Renal cortical epithelial cell (primary cell): ENCODE measurements at places on chromosomes 1 and 21. TPM values are rescaled to one million over a fixed set of nuclear protein-coding genes. Genes with fewer than 3 reads are reported as not detected.
A peak's percentile ranks its signal among the peaks of the same experiment; 100 is the strongest.

Gene PLPP3
- total RNA-seq = 5.9 and 9.9 TPM in 2 replicates

Gene AVPR1B
- not detected in 2 replicates for total RNA-seq

Gene G0S2
- total RNA-seq = 67.4 and 108 TPM in 2 replicates

GRCh38 chr1:240008298-240008697 is 83.4 kb upstream of the FMN2 start:
- DNase-seq = no peak

DNA sequence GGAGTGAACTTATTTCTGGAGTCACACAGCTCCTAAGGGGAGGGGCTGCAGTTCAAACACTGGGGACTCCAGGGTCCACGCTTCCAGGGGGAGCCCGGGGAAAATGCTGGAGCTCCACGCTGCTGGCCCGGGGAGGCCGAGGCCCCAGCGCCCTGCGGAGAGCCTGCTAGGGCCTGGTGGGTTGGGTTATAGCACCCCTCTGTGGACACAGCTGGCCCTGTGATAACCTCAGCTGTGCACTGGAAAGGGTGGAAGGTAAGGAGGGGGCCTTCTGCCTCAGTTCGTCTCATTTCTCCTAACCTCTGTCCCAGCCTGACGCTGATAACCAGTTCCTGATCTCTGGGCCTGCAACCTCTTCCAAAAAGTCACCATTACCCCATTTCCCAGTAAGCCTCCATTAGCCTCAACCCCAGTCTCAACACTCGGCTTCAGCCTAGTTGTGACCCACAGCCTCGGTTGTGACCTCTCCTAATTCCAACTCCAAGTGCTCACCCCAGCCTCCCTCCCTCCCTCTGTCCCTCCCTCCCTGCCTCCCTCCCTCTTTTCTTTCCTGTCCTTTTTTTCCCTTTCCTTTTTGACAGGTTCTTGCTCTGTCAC is 7.1 kb downstream of the NBL1 start:
- peak; percentile 10 for DNase-seq
